ENCODE measurements at places on chromosomes 6 and 20.

DNA sequence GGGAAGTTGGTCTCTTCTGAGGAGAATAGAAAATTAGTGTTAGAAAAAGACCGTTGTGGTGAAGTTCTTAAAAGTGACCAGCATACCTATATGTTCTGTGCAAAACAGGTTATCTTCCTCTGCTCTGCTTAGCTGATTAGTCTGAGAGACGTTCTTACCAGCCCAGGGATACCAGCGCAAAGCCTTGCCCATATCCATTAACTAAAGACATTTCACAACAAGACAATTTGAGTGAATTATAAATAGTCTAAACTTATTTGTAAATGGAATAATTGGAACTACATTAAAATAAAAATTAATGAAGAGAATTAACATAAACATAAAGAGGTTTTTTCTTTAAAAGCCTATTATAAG lies 144.0 kb downstream of the PDE7B start:
- no peak for DNase-seq

DNA sequence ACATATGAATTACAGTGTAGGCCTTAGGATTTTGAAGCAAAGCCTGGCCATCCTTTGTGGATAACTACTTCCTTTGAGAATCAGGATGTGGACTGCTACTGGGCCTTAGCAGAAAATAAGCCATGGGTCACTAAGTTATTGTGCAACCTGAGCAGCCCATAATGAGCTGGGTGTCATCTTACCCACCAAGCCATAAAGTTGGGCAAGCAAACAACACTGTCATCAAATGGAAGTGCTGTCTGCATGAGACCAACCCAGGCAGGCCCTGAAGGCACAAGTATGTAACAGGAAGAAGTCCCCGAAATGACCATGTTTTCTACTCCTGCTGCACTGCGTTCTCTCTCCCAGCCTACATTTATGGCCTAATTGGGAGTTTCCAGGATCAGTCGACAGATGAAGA lies 205.6 kb upstream of the GGTLC1 start:
- no peak for DNase-seq

GRCh38 chr20:3749689-3750531 lies 17.4 kb downstream of the HSPA12B start:
- no peak for DNase-seq

GRCh38 chr6:15332446-15332845 lies 86.6 kb downstream of the JARID2 start:
- DNase-seq = no peak

DNA sequence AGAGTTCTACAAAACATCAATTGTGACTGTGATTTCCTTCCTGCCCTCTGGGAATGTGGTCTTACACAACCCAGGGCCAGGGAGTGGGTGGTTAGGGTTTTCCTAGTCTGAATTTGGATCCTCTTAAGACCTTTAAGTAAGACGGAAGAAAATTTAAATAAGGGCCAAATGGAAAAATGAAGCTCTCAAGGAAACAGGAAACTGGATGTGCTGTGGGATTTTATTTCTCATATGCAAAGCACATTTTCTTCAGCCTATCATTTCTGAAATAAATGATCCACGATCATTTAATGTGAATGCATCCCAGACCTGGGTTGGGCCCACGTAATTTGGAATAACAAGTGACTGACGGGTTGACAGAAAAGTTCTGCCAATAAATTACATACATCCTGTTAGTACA lies 243.6 kb downstream of the CLIC5 start:
- DNase-seq = no peak

DNA sequence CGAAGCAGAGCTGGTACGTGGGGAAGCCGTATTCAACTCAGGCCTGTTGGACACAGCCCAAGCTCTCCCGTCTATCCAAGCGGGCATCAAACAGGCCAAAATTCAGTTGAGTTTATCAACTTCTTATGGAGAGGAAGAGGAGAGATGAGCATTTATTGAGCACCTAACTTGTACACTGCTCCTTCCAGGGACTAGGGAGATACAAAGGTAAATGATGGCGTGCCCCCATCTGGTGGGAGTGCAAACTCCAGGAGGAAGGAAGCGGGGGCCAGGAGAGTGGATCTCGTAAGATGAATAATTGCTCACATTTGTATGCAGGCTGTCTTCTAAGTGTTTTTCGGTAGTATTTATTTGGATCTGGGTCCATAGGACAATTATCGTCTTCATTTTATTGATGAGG lies 146.6 kb downstream of the SOBP start:
- DNase-seq = no peak

DNA sequence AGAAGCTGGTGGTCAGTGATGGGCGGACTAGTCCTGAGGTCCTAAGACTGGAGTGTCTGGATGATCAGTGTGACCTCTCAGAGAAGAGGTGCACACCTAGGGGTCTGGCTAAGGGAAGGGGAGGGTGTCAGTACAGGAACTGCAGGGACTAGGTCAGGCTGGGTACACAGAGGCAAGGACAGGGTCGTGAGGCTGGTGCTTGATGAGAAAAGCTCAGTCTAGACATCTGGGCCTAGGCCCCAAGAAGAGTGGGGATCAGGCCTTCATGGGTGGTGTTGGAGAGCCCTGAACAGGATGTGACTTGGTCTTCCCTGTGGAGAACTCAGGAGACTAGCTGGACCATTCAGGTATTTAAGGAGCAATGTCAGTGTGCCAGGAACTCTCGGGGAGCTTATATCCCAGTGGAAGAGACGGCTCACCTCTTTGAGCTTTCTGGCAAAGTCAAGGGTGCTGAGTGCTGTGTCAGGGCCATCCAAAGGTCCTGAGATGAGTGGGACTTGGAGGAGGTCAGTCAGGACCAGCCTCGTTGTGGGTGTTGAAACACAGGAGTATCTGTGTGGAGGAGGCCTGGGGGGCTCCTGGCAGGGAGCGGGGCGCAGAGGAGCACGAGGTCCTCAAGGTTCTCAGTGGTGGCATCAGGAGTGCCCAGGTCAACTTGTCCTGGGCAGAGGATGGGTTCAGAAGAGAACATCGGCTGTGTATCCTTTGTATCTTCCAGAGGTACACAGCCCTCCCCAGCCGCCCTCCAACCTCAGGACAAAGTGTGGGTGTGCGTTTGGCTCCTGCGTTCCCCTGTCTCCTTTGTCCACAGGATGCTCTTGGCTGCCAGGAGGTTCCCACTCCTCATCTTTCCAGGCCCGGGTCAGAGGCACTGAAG lies 13.3 kb upstream of the MYT1 start:
- no peak for DNase-seq

- DNase-seq = no peak
Measured at GRCh38 chr6:4802312-4802935, 26.2 kb downstream of the CDYL start.

DNA sequence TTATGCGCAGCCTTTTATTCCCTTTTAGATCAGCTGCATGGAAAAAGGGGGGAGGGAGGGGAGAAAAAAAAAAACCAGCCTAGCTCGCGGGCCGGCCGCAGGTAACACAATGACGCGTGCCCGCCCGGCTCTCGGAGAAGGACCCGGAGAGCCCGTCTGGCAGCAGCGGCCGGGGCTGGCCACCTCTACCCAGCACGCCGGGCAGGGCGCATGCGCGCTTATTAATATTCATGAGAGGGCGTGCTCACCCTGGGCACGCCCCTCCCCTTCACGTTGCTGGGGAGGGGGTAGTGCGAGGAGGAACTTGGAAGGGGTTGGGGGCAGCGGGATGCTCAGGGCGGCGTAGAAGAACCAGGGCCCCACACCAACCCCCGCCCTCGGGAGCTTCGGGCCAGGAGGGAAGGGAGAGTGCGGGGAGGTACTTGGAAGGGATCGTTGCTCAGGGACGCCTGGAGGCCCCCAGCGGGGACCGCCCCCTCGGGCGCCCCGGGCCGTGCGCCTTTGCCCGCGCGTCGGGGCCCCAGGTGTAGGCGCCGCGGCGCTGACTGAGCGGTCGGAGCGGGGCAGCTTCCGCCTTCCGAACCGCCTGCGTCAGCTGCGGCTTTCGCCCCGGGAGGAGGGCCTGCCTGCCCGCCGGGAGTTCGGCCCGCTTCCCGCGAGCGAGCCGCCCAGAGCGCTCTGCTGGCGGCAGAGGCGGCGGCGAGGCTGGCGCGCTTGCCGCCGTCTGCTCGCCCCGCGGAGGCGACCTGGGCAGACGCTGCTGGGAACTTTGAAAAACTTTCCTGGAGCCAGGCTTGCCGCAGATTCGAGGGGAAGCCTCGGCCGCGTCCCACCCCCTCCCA lies at the start of gene JAG1:
TSS of gene JAG1 (minus strand) at position 158 of the 842 bp plus-strand sequence. CDS start 469 bp downstream, outside the sequence.
- no peak for DNase-seq

- no peak for DNase-seq
Measured at GRCh38 chr6:13425270-13425873, 62.0 kb downstream of the GFOD1 start.

- peak; percentile 6 for DNase-seq
Measured at GRCh38 chr6:83193747-83194566, 800 bp downstream of the RWDD2A start.

DNA sequence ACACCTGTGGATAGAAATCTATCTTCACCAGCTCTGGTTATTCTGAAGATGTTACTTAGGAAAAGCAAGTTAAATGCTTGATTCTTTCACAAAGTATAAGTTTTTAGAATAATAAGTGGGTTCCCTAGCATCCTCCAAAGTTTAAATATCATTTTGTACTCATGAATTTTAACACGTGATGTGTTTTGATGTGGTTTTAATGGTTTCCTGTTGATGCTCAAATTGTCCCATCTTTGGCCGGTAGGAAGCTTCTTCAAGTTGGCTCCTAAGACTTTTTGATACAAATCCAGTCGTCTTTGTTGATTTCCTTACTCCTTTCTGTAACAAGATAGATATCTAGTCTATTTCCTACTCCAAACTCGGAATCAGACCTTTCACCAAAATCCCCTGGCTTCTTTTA lies 94.5 kb upstream of the STXBP5 start:
- DNase-seq = no peak

DNA sequence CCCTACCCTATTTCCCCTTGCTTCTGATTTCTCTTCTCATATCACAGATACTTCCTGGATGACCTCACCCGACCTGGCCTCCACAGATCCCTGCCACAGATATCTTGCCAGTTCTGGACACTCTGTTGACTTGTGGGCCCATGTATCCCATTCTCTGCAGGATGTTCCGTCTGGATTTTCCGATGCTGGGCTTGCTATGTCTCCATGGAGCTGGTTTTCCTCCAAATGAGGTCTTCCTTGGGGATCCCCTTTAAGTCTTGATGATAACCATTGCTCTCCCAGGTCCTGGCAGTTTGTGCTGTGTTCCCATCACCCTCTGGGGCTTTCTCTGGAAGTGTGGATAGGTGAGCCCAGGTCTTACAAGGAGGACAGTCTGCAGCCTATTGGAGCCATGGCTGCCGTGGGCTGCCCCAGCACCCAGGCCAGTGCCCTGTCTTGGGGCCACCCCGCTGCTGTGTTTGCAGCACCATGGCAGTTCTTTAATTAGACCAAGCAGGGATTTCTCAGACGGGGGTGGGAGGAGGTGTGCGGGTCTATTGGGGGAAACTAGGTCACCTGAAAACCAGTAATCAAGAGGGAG lies 23.9 kb downstream of the PPP1R16B start:
- DNase-seq = no peak

GRCh38 chr6:63504777-63505384 lies 67.4 kb upstream of the LOC128125822 start:
- DNase-seq = no peak

- no peak for DNase-seq
Measured at GRCh38 chr20:46951840-46952497, 57.3 kb downstream of the EYA2 start.
